ENCODE measurements at places on chromosomes 4 and X. TPM values are rescaled to one million over a fixed set of nuclear protein-coding genes. Genes with fewer than 3 reads are reported as not detected.

ODAPH gene
- not detected for total RNA-seq

ZMYM3 gene
- total RNA-seq: 14.1 TPM

USP17L19 gene
- total RNA-seq: not detected

AMBN gene
- total RNA-seq: not detected

GPM6B gene
- 3.5 TPM for total RNA-seq

MBNL3 gene
- total RNA-seq: 12.9 TPM

ZNF711 gene
- 0.86 TPM for total RNA-seq
